ENCODE measurements at places on chromosomes 4 and X.

DNA sequence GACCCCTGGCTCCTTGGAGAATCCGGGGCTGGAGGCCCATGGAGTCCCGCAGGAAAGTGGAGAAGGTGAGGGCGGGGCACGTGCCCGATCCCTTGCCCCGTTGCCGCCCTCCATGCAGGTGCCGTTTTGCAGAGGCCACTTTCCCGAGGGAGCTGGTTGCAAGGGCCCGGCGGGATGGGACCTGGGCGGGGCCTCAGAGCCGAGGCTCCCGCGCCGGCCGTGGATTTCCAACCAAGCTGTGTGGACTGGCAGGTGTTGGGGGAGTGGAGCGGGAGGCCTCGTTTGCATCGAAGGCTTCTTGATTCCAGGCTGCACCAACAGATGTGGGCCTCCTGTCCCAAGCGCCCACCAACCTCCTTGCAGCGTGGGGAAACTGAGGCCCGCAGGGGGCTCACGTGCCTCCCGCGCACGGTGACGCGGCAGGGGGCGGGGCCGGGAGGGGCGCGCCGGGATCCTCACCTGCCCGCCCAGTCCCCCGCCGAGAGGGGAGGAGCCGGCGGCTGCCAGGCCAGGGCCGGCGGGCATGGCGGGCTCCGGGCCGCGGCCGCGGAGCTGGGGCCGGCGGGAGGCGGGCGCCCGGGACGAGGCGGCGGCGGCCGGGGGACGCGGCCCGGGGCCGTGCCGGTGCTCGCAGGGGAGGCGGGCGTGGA, 24.9 kb downstream of the SH3BP2 start:
- DNase-seq = no peak

DNA sequence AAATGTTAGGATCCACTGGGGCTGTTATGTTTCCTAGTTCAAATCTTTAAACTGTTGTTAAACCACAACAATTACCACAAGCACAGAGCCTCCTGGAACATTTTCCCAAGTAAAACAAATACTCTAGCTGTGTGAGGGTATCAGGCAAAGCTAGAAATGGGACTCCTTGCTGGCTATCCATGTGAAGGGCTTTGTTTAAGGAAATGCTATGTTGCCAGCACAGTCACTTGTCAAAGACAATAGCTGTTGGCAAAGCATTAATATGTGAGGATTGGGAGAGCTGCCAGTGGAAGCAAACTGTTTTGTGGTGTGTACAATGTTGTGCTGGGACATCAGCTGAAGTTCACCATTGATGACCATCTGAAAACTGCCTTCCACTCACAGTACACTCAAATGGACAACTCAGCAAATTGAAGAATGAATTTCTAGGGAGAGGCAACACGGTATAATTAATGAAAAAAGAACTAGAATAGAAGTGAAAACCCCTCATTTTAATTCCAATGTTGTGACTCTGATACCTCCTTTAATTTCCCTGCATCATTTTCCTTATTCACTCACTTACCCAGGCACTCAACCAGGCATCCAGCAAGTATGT, 100.8 kb downstream of the ANXA3 start:
- DNase-seq = no peak

DNA sequence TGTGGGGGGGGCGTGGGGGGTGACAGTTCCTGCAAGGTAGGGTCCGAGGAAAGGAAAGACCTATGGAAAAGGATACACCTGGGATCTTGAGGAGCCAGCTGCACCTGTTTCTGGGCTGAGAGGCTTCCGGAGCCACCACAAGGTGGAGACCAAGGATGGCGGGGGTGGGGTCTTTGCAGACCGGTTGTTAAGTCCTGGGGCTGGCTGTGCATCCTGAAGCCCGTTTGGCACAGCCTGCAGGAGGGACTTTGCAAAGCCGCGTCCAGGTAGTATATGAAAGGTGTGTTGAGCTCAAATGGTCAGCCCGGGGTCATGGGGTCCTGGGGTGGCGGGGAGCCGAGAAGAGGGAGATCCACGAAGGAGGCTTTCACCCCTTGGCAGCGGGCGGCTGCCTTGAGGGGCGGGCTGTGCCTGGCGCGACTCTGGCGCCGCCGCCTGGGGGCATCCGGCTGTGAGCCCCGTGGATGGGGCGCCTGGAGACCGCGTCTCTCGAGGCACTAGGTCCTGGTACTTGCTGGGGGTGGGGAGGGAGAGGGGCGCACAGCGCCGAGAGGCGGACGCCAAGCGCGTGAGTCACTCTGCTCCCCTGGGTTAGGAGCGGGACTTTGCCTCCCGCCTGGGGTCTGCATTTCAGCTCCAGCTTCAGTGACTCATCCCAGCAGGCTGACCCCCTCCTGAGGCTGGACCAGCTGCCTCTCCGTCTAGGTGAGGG, 58.2 kb upstream of the DYNLT3 start:
- no peak for DNase-seq

DNA sequence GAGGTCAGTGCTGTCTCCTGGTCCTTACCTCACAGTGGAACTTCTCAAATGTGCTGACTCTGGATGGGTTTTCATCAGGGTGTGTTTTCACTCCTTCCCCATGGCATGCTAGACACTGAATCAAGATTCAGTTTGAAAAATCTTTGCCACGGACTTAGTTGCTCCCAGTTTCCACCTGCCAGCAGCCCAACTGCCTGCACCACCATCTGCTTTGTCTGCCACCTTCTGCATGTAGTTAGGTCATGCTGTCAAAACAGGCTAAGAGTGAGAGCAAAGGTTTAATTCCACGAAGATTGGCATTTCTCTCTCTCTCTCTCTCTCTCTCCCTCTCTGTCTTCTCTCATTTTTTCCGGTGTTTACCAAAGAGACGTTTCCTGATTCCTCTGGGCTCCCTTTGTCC, 258.0 kb upstream of the EDNRA start:
- no peak for DNase-seq

- no peak for DNase-seq
These were observed 75.5 kb downstream of the CASP3 start for GRCh38 chr4:184573701-184574100.

- DNase-seq = no peak
These were observed 57.0 kb upstream of the GPR78 start for GRCh38 chr4:8523175-8523574.
